ENCODE measurements at places on chromosomes 1 and 21.
A peak's percentile ranks its signal among the peaks of the same experiment; 100 is the strongest.

DNA sequence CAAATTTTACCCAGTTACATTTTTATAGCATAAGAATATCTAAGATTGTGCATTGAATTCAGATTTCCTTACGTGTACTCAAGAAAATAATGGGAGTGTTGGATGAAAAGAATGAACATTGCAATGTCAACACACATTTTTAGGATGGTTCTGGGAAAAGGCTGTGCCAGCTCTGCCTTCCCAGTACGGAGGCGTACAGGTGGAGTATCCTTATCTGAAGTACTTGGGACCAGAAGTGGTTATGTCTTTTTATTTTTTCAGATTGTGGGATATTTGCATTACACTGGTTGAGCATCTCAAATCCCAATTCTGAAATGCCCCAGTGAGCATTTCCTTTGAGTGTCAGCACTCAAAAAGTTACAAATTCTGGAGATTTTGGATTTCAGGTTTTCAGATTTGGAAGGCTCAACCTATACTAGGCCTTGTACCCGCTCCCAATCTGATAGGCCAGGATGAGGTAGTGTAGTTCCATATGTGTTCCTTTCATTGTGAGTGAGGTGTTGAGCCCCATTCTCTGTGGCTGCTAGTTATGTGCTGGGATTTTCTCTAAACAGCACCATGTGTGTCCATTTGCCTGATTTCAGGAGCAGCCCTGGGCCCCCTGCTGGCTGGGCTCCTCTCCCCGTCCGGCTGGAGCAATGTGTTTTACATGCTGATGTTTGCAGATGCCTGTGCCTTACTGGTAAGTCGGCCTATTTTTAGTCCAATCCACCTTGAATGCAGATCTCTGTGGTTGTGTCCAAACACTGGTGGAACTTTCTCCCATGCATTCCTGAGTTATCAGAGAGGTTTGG, 60.8 kb downstream of the SLC37A1 start:
- no peak for ATAC-seq

GRCh38 chr1:100539836-100540536, 2.0 kb downstream of the GPR88 start:
- ATAC-seq: peak; percentile 56

- no peak for ATAC-seq
These were observed 631.9 kb downstream of the PLPP3 start for GRCh38 chr1:55947446-55947845.

DNA sequence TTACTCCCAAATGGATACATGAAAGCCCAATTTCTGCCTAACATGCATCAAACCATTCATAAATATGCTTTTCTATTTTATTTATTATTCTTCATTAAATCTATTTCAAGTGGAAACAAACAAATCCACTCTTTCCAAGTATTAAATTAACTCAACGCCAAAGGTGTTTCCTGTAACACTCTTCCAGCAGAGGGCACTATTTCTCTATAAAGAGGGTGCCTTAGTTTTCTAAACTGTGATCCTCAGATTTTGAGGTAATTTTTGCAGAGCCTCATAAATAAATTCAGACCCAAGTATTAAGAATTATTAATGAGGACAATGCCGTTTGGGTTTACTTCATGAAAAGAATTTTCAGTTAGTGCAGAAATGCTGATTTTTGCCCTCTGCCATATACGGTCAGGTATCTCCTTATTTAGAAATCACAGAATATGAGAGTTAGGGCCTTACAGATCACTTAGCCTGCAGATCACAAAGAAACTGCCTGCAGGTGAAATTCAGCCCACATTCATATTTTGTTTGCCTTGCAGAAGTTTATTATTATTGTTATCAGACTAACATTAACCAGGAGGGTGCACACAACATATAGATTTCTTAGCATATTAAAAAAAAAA, 40.1 kb upstream of the MYSM1 start:
- ATAC-seq: peak; percentile 87
